Karpas-422 (cell line): ENCODE measurements at places on chromosomes 12 and 14.

DNA sequence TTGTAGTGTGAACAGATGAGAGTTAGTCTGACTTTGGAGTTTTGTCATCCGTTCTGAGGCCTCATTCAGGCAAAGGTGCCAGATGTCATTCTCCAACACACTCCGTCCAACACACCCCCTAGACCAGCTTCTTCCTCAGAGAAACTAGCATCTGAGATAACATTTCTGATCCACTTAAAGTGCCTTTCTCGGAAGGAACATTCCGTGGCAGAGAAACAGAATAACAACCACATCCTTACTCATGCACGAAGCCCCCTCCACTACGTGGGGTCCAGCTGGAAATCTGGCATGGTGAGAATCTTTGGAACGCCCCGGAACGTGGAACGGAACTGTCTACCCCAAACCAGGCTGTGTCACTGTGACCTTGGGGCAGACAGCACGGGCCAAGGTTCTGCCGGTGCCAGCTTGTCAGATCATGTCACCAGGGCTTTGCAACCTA is 17.0 kb upstream of the BCL7A start:
- DNase-seq: peak; percentile 87
- H3K36me3 ChIP-seq: peaks cover 8% of the 10 kb centered on the region; the same call in 1 of the 2 replicates
- H3K4me3 ChIP-seq: peak overlapping the region; percentile 66
- H3K4me1 ChIP-seq: peaks cover 72% of the 10 kb centered on the region

DNA sequence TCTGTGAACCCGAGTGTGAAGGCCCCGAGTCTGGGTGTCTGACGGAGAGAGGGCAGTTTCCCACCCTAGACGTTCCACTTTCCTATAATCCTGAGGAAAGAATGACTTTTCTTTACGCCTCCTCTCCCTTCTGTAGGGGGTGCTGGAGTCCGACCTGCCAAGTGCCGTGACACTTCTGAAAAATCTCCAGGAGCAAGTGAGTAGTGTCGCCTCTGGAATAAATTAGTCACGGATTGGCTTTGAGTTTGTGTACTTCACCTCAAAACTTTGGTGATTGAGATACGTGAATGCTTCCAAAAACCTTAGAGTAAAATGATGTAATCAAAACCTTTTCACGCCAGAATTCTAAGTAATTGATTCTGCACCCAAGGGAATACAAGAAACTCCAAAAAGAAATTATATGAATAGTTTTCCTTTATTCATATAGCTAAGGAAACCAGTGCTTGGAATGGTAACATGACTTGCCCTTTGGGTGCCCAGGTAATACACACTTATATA is 452 bp downstream of the NGDN start:
- H3K4me1 ChIP-seq: peaks cover 11% of the 10 kb centered on the region
- H3K4me3 ChIP-seq: peak overlapping the region; percentile 81
- no peak for DNase-seq

DNA sequence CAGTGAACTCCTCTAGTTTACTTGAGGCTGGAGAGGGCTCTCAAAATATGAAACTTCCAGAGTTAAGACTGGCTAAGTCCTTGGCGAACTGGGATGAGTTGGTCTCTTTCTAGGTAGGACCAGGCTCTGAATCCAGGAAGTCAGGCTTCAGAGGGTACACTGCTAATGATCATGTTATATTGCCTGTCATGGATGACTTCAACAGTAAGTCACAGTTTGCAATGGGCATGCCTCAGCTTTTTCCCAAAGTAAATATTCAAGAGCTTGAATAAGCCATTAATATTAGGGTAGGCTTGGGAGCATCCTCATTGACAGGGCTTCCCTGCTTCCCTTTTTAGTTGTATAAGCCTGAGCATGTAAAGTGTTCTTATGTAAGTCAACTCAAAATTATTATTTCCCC is 61.7 kb upstream of the PTHLH start:
- H3K27me3 ChIP-seq: no peaks in the 10 kb centered on the region
- no peak for DNase-seq
- H3K36me3 ChIP-seq: no peaks in the 10 kb centered on the region
- H3K4me3 ChIP-seq: no peak overlapping the region
- H3K4me1 ChIP-seq: no peaks in the 10 kb centered on the region

GRCh38 chr12:28755027-28755426 is 394.1 kb upstream of the FAR2 start:
- no peaks in the 10 kb centered on the region for H3K4me1 ChIP-seq
- no peak for DNase-seq
- no peak overlapping the region for H3K4me3 ChIP-seq
- H3K36me3 ChIP-seq: no peaks in the 10 kb centered on the region
- H3K27me3 ChIP-seq: no peaks in the 10 kb centered on the region
- no peak overlapping the region for H3K27ac ChIP-seq

DNA sequence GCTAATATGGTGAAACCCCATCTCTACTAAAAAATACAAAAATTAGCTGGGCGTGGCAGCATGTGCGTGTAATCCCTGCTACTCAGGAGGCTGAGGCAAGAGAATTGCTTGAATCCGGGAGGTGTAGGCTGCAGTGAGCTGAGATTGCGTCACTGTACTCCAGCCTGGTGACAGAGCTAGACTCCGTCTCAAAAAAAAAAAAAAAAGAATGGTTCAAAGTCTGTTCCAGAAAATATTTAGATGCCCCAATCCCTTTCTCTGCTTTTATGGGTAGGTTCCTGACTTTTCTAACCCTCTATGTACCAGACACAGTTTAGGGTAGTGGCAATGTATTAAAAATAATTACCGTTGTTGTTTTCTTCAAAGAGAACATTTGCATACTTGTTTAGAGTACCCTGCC is 161.4 kb downstream of the STXBP6 start:
- H3K27me3 ChIP-seq: no peaks in the 10 kb centered on the region
- no peak for DNase-seq
- no peak overlapping the region for H3K4me3 ChIP-seq
- no peak overlapping the region for H3K27ac ChIP-seq
- no peaks in the 10 kb centered on the region for H3K4me1 ChIP-seq
- H3K36me3 ChIP-seq: no peaks in the 10 kb centered on the region

DNA sequence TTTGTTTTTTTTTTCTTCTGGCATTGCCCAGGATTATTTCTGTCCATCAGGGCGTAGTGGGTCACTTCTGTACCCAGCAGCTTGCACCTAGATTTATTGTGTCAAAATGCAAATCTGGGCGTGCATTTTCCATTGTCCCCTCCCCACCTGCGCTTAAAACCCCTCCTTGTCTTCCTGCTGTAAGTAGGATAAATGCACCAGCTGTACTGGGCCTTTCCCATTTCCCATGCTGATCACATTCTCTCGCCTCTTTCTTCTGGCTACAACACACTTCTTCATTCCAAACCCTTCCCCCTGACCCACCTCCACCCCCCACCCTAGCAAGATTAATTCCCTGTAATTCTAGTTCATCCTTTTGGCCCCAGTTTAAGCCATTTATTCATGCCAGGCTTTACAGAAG is 128.0 kb downstream of the ETV6 start:
- H3K27me3 ChIP-seq: no peaks in the 10 kb centered on the region
- no peak overlapping the region for H3K27ac ChIP-seq
- no peaks in the 10 kb centered on the region for H3K36me3 ChIP-seq
- H3K4me3 ChIP-seq: no peak overlapping the region

DNA sequence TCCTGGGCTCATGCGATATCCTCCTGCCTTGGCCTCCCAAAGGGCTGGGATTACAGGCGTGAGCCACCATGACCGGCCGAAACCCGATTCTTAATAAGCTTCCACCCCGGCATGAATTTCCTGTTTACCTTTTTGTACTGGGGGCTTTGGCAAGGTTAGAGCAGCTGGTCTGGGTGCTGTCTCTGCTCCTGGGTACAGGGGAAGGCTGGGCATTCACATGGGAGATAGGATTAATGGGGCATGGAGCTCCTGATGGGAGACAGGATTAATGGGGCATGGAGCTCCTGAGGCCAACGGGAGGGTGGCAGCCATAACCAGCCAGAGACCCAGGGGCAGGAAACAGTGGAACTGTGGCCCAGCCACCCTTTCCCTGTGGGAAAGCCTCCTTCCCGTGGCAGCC is 69.5 kb upstream of the DICER1 start:
- DNase-seq: no peak
- no peaks in the 10 kb centered on the region for H3K27me3 ChIP-seq
- peaks cover 69% of the 10 kb centered on the region for H3K4me1 ChIP-seq
- H3K4me3 ChIP-seq: no peak overlapping the region
- H3K36me3 ChIP-seq: peaks cover 14% of the 10 kb centered on the region; the same call in 1 of the 2 replicates

- H3K27ac ChIP-seq: no peak overlapping the region
- H3K27me3 ChIP-seq: no peaks in the 10 kb centered on the region
- H3K4me3 ChIP-seq: no peak overlapping the region
- no peaks in the 10 kb centered on the region for H3K4me1 ChIP-seq
- DNase-seq: no peak
Measured at GRCh38 chr14:72643317-72643801, 250.5 kb downstream of the DPF3 start.

- no peaks in the 10 kb centered on the region for H3K27me3 ChIP-seq
- no peak for DNase-seq
- no peaks in the 10 kb centered on the region for H3K36me3 ChIP-seq
- H3K4me3 ChIP-seq: no peak overlapping the region
Measured at GRCh38 chr12:114741940-114742339, 58.0 kb upstream of the TBX3 start.
